T-helper 1 cell (primary cell): ENCODE measurements at places on chromosomes 12 and 14.

GRCh38 chr12:58539295-58539694, 381.0 kb downstream of the LRIG3 start:
- no peak for DNase-seq

- DNase-seq, result no peak
These were observed 152.2 kb downstream of the BTG1 start for GRCh38 chr12:91993287-91994017.

- no peak for DNase-seq
These were observed 57.9 kb downstream of the SLCO1A2 start for GRCh38 chr12:21276826-21277225.

- no peak for DNase-seq
These were observed 47.6 kb downstream of the SH2B3 start for GRCh38 chr12:111453071-111453989.

GRCh38 chr14:61565181-61565580, 130.1 kb upstream of the HIF1A start:
- no peak for DNase-seq

DNA sequence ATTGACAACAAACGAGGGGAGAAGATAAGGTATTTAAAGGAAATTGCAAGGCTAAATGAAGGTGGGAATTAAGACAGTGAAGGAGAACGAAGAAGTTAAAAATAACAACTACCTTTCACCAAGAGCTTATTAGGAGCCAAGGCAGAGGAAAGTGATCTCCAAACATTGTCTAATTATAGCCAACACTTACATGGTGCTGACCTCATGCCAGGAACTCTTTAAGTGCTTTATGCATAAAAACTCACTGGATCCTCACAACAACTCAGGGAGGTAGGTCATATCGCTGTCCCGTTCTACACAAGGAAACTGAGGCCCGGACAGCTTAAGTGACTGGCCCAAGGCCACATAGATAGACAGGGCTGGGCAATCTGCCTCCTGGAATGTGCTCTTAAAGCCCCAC, 19.5 kb downstream of the TAMALIN start:
- no peak for DNase-seq

DNA sequence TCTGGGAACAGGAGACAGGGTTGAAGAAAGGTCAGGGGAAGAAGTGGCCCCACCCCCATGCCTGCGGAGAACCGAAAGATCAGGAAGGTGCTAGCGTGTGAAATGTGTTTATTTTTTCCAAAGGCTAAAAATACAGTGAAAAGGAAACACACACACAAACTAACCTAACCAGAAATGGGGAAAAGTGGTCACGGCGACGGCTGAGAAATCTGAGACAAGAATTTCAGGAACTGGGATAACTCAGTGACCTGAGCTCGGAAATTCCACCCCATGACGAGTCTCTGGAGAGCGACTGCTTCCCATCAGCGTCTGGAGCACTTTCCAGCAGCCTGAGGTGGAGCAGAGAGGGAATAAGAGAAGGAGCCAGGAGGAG, 16.6 kb upstream of the RND1 start:
- DNase-seq, result no peak
